Stimulated activated CD4-positive, alpha-beta T cell treated with anti-CD3 and anti-CD28 coated beads, Interleukin-2, amount 100 ng/mL, for 48 hours (primary cell): ENCODE measurements at places on chromosomes 7 and 10.

GRCh38 chr7:23277359-23277989 lies 21.7 kb upstream of the MALSU1 start:
- peak; percentile 27 for DNase-seq

- DNase-seq = no peak
Measured at GRCh38 chr7:127252778-127253280, at the start of gene GRM8. GRM8 (minus strand) TSS chr7:127252941.

- DNase-seq = no peak
Measured at GRCh38 chr10:112336556-112337201, 37.2 kb upstream of the ACSL5 start.

- no peak for DNase-seq
Measured at GRCh38 chr10:113011592-113012374, 61.7 kb downstream of the TCF7L2 start.
